ENCODE measurements at places on chromosomes 11 and 22.

DNA sequence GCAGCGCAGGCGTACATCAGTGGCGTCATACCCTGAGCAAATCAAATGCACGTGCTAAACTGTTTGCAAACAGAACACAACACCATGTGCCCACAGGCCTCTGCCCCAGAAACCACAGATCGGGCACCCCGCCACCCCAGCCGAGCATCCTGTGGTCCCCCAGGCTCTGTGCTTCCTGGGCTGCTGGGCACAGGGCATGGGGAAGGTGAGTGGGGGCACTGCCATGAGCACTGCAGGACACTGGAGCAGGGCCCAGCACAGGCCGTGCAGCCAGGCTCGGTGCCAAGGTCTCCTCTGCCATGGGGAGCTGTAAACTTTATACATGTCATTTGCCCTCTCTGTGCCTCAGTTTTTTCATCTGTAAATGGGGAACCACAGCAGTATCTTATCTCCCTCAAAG is 62.5 kb downstream of the NAT10 start:
- DNase-seq, result no peak

DNA sequence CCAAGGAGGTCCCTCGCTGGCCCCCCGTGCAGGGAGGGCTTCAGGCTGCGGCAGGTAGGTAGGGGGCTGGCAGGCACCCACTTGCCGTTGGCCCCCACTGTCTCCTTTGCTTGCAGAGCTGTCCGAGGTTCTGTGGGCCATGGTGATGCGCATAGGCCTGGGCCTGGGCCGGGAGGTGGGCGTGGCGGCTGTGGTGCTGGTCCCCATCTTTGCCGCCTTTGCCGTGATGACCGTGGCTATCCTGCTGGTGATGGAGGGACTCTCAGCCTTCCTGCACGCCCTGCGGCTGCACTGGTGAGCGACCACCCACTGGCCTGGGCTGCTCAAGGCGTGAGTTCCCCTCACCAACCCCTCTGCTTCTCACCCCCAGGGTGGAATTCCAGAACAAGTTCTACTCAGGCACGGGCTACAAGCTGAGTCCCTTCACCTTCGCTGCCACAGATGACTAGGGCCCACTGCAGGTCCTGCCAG is 11.6 kb downstream of the TCIRG1 start:
- DNase-seq, result no peak

DNA sequence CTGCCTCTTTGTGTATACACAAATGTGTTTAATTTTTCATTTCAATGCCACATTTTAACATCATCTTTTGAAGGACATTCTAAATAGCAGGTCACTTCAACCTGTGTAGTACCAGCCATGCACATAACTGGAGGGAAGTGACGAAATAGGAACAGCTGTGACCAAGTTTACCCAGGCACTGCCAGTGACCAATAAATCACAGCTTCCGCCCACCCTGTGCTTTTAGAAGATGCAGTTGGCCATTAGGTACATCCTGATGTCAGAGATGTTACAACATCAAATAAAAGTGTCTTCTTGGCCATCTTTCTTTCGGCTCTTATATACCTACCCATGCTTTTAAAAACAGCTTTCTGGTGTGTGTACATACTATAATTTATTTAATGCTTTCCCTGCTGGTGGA is 7.8 kb downstream of the LDLRAD3 start:
- no peak for DNase-seq

DNA sequence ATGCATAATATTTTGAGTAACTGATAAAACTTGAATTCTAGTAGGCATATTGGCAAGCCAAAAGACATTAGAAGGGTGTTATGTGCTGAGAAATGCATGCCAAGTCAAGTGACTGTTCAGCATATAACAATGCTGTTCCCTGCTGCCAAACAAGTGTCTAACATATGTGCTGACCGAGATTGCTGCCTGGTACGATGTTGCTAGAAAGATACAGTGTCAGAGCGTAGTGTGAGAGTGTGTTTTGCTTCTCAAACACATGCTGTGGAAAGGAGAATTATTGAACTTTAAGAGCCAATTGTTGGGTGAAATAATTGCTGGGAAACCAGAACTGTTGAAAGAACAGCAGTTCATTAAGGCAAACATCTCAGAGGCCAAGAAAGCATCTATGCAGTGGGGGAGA is 71.3 kb upstream of the GRIA4 start:
- no peak for DNase-seq
